Stimulated activated CD8-positive, alpha-beta memory T cell treated with anti-CD3 and anti-CD28 coated beads, Interleukin-12 subunit alpha, Interleukin-12 subunit beta, amount 100 ng/mL, for 1 hour (primary cell): ENCODE measurements at places on chromosomes 1 and 21.

GRCh38 chr1:203520315-203520714 is 26.4 kb downstream of the OPTC start:
- DNase-seq: no peak

- DNase-seq: no peak
Measured at GRCh38 chr1:22772014-22772413, 61.4 kb downstream of the EPHB2 start.

DNA sequence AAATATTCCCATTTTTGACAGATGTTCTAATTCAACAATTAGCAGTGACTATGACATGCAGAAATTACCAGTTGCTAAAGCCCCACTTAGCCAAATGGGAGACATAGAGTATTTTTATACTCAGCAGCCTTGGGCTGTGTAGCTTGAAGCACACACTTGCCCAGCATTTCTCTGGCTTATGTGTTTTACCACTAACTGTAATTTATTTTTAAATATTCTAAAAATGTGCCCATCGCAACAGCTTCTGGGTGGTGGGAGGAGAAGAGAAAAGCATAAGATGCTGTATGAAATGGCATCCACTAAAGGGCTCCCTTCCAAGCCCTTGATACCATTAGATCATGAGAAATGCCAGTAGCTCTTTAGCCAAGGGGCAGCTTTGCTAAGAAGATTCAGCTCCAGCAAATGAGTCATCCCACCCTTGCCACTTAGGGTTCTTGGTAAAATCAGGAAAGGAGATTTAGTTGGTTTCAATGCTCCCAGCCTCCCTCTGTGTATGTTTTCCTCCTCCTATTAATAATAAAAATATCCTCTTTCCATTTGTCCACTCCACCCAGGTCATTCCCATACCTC is 462.7 kb upstream of the DEPDC1 start:
- DNase-seq: no peak

DNA sequence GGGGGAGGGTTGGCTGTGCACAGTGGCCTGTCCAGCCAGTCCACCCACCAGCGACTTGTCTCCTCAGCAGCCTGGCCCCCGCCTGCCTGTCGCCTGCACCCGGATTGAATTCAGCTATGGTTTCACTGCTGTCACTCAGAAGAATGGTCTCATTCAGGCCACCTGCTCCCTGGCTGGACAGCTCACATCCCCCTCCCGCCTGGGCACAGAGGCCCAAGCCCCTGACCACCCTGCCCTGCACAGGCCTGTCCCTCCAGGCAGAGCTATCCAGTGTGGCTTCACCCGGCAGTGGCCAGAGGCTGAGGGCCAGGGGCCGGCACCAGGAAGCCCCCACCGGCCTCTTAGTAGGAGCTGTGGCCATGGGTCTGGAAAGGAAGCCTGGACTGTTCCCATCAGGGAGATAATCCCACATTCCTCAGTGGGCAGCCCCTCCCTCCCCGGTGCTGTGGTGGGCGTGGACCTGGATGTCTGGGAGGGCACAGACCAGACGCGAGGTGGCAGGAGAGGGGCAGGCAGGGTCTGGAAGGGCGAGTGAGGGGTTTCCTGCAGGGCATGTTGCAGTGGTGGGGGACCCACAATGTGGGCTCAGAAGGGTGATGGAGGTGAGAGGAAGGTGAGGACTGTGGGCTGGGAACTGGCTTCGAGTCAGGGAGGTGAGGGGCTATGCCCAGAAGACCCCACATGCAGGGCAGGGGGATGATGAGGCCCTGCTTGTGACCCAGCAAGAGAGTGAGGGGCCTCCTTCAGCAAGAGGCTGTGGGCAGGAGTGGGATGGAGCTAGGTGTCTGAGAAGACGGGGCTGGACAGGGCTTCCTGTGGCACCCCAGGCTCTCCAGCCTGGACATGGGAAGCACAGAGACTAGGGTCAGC is 30.4 kb downstream of the WNT9A start:
- no peak for DNase-seq

DNA sequence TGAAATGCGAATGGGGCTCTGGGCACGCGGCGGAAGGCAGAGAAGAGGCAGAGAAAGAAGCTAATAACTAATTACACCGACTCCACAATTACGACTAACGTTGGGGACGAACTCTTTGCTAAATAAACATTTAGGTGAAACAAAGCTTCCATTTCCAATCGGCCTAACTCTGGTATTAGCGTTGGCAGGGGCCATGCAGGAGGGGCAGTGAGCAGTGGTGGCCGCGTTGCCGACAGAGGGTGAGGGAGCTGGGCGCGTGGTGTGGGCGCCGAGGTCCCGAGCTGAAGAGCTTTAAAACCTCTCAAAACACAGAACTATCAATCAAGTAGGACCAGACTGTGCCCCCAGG is 553 bp upstream of the NDUFV3 start:
- no peak for DNase-seq

DNA sequence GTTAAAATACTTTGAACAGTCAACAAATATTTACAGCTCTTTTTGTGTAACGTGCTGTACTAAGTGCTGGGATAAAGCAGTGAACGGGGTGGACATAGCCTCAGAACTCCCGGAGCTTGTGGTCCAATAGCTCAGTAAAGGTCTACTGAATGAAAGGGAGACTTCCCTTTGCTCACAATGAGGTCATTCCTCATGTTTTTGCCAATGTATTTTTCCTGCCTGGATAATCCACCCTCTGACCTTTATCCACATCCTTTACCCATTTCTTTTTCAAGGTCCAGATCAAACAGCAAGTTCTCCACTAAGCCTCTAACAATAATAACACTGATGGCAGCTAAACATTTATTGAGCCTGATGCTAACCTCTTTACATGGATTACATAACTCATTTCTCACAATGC is 55.9 kb downstream of the LEPR start:
- DNase-seq: no peak

- no peak for DNase-seq
Measured at GRCh38 chr1:246733704-246734103, 9.5 kb downstream of the SCCPDH start.

GRCh38 chr1:157111396-157112165 is 12.0 kb upstream of the ETV3L start:
- no peak for DNase-seq

- no peak for DNase-seq
Measured at GRCh38 chr1:234322979-234323378, 50.3 kb upstream of the COA6 start.

GRCh38 chr1:9340864-9341263 is 48.2 kb downstream of the SPSB1 start:
- no peak for DNase-seq

DNA sequence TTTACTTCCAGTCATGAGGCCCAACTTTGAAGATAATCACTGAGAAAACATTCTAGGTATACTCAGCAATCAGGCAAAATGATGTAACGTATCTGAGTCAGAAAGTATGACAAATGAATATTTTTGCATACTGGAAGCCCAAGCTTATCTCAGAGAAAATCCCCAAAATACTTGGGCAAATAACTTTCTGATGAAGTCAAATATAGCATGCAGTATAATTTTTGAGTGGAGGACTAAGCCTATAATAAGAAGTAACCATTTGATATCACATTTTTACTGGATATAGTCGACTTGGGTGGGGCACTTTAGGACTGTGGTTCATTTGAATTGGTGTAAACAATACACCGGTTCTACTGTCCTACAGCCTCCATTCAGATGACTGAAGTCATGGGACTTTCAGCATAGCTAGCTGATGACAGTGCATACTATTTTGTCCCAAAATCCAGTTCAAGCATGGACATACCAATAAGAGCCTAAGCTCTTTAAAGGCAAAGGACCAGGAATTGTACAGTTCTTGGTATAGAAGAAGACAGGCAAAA is 2.3 kb upstream of the GADD45A start:
- no peak for DNase-seq

- DNase-seq: no peak
Measured at GRCh38 chr1:161082996-161083747, 6.2 kb downstream of the NECTIN4 start.

- no peak for DNase-seq
Measured at GRCh38 chr1:182649041-182649440, 35.3 kb downstream of the RGS8 start.

DNA sequence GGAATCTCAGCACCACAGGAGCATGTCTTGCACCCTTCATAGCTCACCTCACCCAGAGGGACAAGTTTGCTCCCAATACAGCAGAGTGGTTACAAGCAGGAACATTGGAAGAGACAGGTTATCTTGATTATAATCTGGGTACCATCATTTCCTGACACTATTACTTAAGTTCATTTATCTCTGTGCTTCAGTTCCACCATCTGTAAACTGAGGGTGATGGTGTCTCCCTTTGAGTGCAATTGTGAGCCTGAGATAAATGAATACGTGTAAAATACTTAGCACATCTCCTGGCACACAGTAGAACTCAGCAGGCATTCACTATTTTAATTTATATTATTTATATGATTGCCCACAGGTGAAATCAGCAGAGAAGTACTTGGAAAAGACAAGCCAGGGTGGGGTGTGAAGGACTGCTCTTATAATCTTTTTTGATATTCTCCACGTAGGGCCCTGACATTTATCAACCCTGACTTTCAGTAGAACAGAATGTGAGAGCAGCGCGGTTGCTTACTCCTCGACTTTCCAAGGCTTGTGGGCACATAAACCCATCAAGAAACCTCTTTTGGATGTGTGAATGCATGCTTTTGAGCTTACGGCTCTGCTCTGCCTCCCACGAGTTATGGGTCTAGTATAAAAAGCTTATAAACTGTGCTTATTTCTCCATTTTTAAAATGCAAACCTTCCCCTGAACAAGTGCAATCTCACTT is 34.9 kb downstream of the DUSP10 start:
- no peak for DNase-seq

DNA sequence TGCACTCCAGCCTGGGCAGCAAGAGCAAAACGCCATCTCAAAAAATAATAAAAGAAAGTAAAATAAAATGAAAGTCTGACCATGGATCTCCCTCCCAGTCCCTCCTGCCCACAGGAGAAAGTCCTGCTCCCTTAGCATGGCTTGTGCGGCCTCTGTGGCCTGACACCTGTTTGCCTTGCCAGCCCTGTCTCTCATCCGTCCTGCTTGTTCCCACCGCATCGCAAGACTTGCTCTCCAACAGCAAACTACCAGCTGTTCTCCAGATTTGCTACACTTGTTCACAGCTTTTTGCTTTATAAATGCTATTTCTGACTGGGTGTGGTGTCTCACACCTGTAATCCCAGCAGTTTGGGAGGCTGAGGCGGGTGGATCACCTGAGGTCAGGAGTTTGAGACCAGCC is 2.7 kb downstream of the ETV3L start:
- DNase-seq: no peak

DNA sequence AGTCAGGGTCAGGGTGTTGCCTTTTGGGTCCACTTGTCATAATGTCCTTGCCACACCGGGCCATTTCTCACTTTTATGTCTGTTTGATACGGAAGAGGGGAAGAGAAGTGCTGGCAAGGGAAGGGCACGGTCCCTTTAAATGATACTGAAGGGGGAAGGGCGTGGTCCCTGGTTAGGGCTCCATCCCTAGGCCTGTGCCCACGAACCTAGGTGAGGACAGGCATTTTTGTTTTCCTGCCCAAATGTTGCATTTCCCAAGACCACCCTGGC is 25.2 kb downstream of the B3GALT5 start:
- no peak for DNase-seq

DNA sequence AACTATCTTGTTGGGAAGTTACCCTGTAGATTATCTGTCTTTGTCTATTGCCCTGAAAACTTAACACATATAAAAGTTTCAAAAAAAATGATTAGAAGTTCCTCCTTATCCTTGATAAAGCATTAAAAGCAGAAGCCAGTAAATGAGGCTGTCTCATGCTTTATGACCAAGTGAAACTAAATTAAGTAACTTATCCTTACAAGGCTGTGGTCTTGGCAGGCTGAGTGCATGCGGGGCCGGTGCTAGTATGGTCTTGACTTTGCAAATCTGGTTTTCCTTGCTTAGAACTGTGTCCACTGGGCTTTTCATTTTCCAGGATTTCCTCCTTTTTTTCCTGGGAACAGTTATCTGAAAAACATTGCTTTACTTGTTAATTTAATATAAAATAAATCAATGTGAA is 43.1 kb downstream of the PCNX2 start:
- DNase-seq: no peak

- DNase-seq: no peak
Measured at GRCh38 chr1:22104094-22104493, 38.8 kb downstream of the WNT4 start.

DNA sequence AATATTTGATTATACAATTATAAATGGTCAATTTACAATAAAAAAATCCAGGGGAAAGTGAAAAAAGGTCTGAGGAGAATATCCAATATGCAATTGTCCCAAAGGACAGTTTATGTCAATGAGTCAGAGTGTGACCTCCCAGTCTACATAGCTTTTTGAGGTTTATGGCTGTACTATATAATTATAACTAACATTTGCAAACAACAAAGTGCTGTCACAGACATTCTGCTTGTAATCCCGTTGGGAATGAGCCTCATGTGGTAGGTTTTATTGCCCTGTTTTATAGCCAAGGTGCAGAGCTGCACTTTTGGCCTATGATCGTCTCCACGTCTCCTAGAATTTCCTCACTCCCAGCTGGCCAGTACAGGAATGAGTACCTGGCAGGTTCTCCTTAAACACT is 103.8 kb downstream of the ADSS2 start:
- DNase-seq: no peak

- DNase-seq: no peak
Measured at GRCh38 chr1:179129702-179130473, 48.0 kb downstream of the TOR3A start.

- DNase-seq: no peak
Measured at GRCh38 chr1:160904783-160905616, 20.0 kb upstream of the ITLN1 start.

DNA sequence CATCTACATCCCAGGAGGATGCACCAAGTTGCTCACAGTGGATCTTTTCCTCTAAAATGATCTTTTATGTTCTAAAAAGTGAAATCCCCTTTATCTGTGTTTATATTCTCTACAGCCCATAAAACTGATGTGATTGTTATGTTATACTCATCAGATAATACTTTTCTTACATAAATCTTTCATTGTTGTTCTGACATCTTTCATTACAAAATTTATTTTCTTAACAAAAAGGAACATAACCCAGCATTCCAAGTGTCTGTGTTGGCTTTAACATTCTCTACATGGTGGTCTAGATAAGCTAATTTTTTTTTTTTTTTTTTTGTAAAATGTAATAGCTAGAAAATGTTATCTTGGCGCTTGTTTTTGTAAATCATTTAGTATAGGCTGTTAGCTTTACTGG is 8.3 kb upstream of the CACYBP start:
- DNase-seq: no peak

- DNase-seq: peak; percentile 61
Measured at GRCh38 chr1:226626577-226626956, 78.0 kb downstream of the STUM start.

- DNase-seq: no peak
Measured at GRCh38 chr1:151828921-151829320, 2.7 kb downstream of the RORC start.

DNA sequence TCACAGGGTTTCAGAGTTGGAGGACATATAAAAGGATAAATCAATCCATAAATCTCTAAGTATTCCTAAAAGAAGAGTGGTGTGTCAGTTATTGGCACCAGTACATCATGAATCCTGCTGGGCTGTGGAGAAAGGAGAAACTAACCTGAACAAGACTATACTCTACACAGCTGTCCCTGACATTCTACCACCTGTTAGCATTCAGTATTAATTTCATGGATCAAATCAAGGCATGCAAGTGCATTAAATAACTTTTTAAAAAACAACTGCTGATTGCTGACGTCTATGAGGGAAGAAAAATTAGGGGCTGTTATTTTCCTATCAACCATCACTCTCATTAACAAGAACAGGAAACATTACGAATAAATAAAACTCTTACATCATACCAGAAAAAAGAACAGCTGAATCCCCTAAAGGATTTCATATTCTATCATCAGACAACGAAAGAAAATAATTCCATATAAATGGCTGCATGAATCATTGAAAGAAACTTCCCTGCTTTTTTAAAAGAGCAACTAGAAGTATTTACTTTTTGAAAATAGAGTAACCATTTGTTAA is 121.7 kb downstream of the ATF6 start:
- DNase-seq: no peak
